Daoy (cell line): ENCODE measurements at places on chromosomes 3 and 15. TPM values are rescaled to one million over a fixed set of nuclear protein-coding genes. Genes with fewer than 3 reads are reported as not detected.
A peak's percentile ranks its signal among the peaks of the same experiment; 100 is the strongest.

- DNase-seq: no peak
Observed at GRCh38 chr3:84440291-84440690, 518.5 kb upstream of the CADM2 start.

- peak; percentile 33 for DNase-seq
Observed at GRCh38 chr3:50237133-50237651, 1.2 kb downstream of the GNAI2 start.

- peak; percentile 81 for DNase-seq
Observed at GRCh38 chr15:92617549-92618520, 37.7 kb downstream of the FAM174B start.

- no peak for DNase-seq
Observed at GRCh38 chr3:136631424-136631823, 120.8 kb downstream of the STAG1 start.

GRCh38 chr15:67177752-67178151 is 76.7 kb downstream of the AAGAB start:
- DNase-seq: peak; percentile 58

POLG gene
- 30.9 and 35.0 TPM in 2 replicates for total RNA-seq

AGBL1 gene
- not detected in 2 replicates for total RNA-seq

U2SURP gene
- 135 and 156 TPM in 2 replicates for total RNA-seq

IMP3 gene
- total RNA-seq: 115 and 126 TPM in 2 replicates
